ENCODE measurements at places on chromosomes 12 and 14.

DNA sequence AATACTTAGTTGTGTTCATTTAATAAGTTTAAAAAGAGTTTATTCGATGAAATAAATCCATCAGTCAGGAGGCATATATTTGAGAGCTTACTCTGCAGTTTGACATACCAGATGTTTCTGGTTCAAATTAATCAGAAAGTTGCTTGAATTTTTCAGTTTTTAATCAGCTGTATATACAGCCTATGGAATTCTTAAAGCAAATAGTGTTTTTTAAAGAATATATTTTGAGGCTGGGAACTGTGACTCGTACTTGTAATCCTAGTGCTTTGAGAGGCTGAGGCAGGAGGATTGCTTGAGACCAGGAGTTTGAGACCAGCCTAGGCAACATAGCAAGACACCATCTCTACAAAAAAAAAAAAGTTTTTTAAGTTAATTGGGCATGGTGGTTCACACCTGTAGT is 112.1 kb downstream of the MON2 start:
- no peak for DNase-seq

DNA sequence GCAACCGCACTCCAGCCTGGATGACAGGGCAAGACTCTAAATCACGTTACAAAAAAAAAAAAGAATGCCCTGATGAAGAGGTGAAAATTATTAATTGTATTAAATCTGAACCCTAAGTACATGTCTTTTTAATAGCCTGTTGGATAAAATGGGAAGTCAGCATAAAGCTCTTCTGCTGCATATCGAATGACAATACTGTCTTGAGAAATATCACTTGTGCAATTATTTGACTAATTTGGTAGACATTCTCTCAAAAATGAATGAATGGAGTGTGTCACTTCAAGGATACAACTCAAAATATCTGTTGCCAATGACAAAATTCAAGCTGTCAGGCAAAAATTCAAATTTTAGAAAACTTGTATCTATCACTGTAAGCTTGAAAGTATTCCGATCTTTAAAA is 38.9 kb downstream of the DNAI7 start:
- no peak for DNase-seq

DNA sequence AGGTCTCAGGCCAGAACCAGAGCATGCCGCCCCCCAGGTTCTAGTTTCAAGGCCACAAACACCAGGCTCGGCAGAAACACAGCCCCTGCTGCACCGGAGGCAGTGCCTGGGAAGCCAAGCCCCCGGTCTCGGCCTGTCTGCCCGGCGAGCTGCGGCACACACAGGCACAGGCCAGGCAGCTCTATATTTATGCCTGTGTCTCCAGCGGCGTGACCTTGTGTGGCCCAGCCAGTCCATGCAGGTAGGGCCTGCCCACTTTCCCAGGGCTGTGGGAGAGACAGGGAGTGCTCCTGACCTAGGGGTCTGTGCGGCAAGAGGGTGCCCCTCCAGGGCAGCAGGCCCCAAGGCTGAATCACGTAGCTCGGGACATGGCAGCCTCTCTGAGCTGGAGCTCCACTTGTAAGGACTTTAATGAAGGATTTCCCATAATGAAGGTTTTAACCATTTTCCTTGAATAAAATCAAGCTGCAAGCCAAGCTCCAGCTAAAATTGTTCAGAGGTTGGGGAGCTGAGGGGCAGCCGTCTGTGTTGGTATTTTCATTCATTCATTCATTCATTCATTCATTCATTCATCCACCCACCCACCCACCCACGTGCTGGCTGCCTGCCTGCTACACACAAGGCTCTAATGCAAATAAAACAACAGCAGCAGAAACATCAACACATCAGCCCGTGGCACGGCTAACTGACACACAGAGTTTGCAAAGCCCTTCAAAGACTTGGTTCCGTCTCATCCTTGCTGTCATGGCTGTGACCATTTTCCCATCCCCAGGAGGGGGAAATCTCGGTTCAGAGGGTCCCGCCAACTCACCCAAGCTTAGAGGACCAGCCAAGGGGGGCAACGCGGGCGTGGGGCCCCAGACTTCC is 92.0 kb downstream of the RFLNA start:
- no peak for DNase-seq

DNA sequence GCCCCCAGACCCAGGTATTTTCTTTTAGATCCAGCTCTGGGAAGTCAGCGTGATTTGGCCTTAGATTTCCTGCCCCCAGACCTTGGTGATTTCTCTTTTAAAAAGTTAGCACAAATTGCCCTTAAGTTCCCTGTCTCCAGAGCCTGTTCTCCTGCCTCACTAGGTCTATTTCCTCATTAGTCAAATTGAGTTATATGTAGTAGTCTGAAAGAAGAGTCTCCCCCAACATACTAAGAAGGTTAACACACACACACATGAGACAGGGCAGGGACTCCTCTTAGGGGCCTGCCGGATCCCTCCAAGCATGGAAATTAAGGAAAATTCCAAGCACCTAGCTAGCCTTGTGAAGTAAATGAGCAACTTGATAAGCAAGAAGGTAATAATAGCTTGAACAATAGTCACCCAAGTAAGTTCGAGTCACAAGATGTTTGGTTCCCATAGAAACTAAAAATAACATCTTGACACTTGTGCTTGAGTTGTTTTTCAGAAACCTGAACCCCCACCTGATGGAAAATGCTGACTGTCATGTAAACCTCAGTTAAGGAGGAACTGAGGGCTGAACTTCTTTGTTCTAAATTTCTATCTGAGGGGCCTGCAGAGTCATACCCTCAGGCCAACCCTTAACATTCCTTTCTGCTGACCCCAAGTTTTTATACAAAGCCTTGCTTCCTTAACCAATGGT is 51.6 kb downstream of the CAND1 start:
- no peak for DNase-seq

GRCh38 chr14:103688906-103689902 is 26.0 kb downstream of the XRCC3 start:
- no peak for DNase-seq

- DNase-seq: no peak
Observed at GRCh38 chr14:68551045-68551683, 241.7 kb downstream of the ZFP36L1 start.

DNA sequence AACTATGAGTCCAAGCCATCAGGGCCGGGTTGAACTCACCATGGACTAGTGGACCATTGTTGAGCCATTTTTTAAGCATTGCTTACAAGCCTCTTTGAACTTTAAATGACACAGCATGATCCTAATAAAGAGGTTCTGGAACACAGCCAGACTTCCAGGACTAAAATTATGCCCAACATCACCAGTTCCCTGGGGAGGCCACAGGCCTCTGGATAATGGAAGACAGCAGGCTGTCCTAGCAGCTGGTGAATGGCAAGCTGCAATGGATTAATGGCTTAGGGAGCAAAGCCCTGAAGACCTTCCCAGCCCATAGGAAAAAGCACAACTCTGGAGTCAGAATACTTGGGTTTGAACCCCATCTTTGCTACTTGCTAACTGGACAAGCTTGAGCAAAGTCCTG is 71.3 kb downstream of the FLRT2 start:
- no peak for DNase-seq

GRCh38 chr14:72605096-72605920 is 288.6 kb downstream of the DPF3 start:
- DNase-seq: no peak

DNA sequence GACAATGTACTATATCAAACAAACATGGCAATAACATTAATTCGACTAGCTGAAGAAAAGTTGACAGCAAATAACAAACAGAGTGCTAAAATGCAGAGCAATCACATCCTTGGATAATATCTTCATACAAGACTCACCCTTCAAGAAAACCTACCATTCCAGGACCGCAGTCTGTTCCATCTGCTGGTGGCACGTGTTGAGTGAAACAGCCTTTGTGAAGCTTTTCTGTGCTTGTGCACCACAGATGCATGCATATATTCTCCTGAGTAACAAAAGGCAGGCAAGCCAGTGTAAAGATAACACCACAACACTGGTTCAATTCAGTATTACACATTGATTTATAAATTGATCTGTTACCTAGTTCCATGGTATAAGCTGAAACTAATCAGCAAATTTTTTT is 89.3 kb downstream of the ADAMTS20 start:
- no peak for DNase-seq

- no peak for DNase-seq
Observed at GRCh38 chr12:13082861-13083260, 20.6 kb downstream of the GSG1 start.

GRCh38 chr12:110948041-110948440 is 27.7 kb upstream of the MYL2 start:
- DNase-seq: no peak

GRCh38 chr12:1162081-1162760 is 171.2 kb downstream of the ERC1 start:
- no peak for DNase-seq

- DNase-seq: peak; percentile 36
Observed at GRCh38 chr12:98645572-98646067, 530 bp downstream of the APAF1 start.

Measured in SW 1271 (cell line).